ENCODE measurements at places on chromosomes 12 and 14.
A peak's percentile ranks its signal among the peaks of the same experiment; 100 is the strongest.

DNA sequence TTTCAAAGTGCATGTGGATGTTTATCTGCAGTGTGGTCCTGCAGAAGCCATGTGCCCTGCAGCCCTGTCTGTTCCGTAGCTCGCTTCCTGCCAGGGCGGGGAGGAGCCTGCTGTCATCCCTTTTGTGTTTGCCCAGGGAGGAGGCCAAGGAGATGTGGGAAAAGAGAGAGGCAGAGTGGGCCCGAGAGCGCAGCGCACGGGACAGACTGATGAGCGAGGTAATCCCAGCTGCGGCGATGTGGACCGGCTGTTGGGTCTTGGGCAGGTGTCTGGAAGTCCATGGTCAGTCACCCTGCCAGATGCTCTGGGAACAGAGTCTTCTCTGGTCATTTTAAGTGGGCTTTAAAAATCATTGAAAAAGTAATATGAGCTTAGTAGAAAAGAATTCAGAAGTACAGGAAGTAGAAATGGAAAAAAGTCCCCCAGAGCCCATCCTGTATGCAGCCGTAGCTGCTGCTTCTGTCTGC is 12.8 kb downstream of the TCHP start:
- DNase-seq = no peak

- no peak for DNase-seq
Measured at GRCh38 chr12:108712165-108712924, 19.0 kb downstream of the CORO1C start.

GRCh38 chr12:70598467-70599193 is 38.6 kb downstream of the PTPRB start:
- peak; percentile 11 for DNase-seq

DNA sequence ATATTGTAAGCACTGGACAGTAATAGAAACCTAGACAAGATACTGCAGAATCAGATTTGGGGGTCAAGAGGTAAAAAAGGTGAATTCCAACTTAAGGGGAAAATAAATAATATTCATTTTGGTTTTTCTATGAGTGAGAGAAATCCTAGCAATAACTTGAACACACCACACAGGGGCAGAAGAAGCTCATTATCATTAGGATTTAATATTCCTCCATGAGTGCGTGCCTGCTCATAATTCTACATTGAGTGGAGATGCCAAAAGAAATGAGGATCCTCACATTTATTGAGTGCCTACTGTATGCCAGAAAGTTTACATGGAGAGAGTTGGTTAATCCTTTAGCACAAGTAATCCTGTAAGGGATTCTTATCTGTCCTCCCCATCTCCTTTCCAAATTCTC is 40.5 kb upstream of the C14orf132 start:
- DNase-seq = no peak

DNA sequence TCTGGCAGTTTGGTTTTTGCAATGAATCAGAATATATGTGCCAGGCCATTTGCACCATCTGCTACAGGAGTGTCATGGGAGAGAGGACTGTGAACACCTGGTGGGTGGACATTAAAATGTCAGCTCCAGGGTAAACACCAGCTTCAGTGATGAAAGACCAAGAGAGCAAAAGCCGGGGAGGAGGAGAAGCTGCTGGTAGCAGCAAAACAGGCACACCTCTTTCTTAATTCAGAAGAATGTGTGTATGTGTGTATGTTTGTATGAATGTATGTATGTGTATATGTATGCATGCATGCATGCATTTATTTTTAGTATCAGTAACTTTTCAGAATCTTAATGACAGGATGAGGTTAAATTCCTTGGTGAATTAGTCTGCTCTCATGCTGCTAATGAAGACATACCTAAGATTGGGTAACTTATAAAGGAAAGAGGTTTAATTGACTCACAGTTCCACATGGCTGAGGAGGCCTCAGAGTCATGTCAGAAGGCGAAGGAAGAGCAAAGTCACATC is 357.4 kb upstream of the PRICKLE1 start:
- DNase-seq = no peak

DNA sequence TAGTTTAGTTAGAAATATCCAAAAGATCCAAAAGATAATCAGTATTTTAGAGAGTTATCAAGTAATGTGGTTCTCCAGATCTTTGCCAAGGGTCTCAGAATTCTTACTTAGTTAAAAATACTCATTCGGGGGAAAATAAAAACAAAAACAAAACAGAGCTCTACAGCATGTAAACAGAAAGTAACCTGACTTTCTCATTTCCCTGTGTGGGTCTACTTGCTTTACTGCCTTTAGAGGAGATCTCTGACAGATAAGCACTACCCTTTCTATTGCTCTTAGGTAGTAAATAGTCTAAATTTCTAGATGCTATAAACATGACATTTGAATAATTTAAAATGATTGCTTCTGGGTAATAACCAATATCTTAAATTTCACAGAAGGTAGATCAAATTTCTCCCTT is 371.8 kb downstream of the RPL10L start:
- DNase-seq = no peak

DNA sequence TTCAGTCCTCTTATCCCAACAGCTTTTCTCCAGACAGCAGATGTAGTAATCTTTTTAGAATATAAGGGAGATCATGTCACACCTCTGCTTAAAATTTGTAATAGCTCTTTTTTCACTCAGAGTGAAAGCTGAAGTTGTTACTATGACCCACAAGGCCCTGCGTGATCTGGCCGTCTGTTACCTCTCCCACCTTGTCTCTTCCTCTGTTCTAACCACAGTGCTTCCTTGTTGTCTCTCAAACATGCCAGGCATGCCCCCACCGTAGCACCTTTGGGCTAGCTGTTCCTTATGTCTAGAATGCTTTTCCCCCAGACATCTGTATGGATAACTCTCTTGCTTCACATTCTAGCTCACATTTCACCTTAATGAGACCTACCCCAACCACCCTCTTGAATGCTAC is 6.5 kb downstream of the NECAP1 start:
- DNase-seq = no peak

GRCh38 chr12:115891556-115892164 is 385.8 kb downstream of the MED13L start:
- DNase-seq = no peak

DNA sequence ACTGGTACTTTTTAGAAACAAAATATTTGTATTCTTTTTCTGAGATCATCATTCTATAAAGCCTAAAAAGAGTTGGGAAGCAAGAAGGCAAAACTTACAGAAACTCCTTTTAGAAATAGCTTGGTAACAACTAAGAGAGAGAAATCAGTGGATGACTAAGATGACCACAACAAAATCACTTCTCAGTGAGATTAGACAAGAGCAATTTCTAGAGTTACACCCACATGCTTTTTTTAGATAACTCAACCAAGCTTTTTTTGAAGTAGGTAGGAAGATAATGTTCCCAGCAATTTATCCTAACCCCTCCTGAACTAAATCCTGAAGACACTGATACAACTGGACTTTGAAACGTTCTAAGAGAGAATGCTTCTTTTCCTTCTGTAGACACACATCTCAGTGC is 576.4 kb downstream of the SLC6A15 start:
- no peak for DNase-seq

DNA sequence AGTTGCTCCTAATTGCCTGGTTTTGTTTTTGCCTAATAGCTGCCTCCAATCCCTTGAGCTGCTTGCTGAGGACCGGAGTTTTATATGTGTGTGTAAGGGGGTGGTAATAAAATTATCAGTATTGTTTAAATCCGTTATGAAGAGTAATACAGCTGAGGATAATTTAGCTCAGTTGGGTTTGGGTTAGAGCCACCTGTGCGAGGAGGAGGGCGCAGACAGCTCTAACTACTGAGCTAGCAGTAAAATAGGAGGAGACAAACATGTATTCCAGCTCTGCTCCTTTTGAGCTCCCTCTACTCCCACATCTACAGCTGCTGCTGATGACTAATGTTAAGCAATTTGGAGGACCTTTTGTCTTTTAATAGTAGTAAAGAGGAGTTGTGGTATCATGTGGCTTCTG is 61.5 kb downstream of the SPATS2 start:
- no peak for DNase-seq

All from large intestine (tissue), 12 donors.